Umbilical cord (tissue), 2 donors: ENCODE measurements at places on chromosomes 7 and 10. TPM values are rescaled to one million over a fixed set of nuclear protein-coding genes. Genes with fewer than 3 reads are reported as not detected.

DNA sequence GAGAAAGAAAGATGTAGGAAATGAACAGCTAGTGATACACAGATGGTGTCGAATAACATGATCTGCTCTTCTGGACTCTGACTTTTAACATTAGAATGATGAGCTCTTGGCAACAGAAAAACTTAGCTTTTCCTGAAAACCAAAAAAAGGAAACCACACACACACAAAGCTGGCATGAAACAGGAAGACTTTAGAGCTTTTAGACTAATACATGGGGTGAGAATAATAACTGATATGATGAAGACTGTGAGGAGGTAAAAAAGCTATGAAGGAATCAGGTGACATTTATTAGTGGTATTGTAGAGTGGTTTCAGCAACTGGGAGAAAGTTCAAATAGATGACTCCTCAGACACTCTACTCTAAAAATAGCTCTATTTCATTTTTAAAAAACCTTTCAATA is 491.9 kb downstream of the PARD3 start:
- peak; percentile 21 for DNase-seq

DNA sequence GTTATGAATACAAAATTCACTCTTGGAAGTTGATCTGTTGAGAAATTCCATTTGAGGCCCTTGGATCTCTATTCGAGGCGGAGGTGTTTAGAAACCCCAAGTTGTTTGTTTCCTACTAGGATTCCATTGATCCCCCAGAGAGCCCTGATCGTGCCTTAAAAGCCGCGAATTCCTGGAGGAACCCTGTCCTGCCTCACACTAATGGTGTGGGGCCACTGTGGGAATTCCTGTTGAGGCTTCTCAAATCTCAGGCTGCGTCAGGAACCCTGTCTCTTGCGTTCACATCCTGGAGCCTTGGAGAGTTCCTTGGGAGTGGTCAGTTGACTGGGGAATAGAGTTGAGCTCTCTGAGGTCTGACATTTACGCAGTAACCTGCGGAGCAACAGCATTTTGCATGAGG is 1.2 kb downstream of the CFAP69 start:
- DNase-seq, result no peak

MMP21 gene
- not detected for total RNA-seq

POU6F2 gene
- total RNA-seq, result 2.9 TPM

GRCh38 chr10:82813856-82814255 is 938.9 kb downstream of the NRG3 start:
- DNase-seq, result no peak

DNA sequence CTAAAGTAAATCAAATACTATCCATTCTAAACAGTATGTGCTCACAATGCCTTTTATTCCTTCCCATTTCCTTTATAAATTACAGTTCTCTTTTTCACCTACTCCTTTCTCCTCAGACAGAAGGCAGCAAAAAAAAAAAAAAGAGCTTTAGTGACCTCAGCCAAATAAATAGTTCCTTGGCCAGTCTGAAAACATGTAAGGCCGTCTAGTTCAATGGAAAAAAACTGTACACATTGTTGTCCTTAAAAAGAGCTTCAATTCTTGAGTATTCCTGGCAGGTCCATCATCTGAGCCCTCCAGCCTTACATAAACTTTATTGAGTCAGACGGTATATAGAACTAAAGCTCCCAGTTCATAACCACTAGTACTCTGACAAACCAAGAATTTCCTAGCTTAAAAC is 185.4 kb downstream of the CACNA2D1 start:
- DNase-seq, result no peak

- DNase-seq, result no peak
Observed at GRCh38 chr10:121418126-121418777, 180.0 kb downstream of the FGFR2 start.

CPA1 gene
- total RNA-seq, result 7.0 TPM

DNA sequence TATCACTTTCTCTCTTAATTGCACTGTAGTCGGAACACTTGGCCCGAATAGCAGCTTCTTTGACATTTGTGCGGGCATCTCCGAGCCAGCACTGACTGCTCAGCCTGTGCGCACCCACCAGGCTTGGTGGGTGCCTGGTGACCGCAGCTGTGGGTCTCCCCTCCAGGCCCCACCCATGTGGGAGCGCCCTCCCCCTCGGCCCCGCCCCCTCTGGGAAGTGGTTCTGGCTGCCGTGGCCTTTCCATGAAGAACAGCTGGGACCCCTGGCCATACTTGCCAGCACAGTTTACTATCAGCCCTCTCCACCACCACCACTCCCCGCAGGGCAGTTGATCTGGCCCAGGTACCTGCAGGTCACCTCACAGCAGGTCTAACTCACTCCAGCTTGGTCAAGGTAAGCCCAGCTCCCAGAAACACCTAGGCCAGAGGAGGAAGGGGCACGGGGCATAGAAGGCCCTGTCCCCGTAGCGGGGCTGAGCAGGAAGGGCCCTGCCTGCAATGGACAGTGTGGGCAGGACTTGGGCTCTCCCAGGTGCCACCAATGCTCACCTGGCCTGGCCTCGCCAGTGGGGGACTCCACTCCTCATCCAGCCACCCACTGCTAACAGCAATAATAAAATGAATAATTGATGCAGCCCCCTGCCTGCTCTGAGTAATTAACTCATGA is 5.8 kb downstream of the RASGEF1A start:
- no peak for DNase-seq

IDI2 gene
- total RNA-seq, result 1.9 TPM

DNA sequence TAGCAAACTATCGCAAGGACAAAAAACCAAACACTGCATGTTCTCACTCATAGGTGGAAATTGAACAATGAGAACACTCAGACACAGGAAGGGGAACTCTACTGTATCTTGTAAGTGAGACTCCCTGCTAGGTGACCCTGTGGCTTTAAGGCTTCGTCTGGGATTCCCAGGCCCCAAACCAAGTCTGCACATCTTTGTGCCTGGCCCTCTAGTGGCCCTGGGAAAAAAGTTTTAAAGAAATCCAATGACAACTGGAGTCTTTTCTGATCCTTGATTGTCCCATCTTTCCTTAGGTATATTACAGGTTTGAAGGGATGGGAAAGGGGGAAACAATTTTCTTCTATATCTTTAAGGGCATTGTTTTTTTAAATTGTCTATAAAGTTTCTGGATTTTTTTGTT is 10.6 kb upstream of the LIPM start:
- DNase-seq, result no peak

GRCh38 chr7:10860516-10860915 is 113.2 kb upstream of the PHF14 start:
- DNase-seq, result no peak

- DNase-seq, result no peak
Observed at GRCh38 chr10:16632996-16633395, 111.3 kb upstream of the C1QL3 start.

DNA sequence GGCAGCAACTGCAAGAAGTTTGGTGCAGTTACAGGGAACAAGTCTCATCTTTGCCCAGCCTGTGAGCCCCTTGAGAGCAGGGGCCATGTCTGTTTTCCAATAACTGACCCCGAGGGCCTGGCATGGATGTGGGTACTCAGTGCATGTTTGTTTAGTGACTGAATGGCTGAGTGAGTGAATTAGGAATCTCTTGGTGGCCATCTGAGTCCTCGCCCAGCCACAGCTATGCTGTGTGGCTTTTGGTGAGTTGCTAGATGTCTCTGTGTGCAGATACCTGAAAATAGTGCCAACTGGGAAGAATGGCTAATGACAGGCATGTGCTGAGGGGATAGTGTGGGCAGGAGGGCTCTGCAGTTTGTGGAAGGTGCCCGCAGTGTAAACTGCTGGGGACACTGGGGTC is 54.4 kb upstream of the PCBD1 start:
- DNase-seq, result no peak

DNA sequence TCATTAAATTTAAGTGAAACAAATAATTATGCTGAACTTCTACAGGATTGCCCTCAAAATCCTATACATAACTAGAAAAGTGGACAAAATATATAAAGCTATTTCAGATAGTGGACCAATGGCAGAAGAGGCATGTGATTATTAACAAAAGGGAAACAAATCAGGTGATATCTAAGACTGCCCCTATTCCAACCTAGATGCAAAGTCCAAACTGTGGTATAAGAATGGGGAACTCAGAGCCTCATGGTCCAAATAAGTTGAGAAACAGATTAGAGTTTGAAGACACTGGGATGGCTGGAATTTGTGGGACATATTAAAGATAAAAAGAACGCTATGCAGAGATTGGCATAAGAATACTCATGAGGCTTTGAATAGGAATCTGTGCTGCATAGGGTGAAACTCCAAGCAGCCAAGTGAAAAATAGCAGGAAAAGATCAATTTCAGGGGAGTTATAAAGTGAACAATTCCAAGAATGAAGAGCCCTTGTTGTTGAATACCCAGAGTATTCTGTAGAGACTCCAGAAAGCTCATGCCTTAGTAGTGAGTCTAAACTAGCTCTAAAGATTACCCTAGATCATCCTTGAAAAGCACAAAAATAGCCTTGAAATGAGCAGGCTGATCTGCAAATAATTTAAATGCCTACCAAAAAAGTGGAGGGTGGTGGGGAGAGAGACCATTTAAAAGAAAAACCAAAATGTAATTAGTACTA is 152.4 kb downstream of the IMMP2L start:
- DNase-seq, result peak; percentile 76

CUBN gene
- total RNA-seq, result 1.4 TPM

GRCh38 chr10:132668048-132668394 is 117.9 kb downstream of the NKX6-2 start:
- DNase-seq, result no peak

DNA sequence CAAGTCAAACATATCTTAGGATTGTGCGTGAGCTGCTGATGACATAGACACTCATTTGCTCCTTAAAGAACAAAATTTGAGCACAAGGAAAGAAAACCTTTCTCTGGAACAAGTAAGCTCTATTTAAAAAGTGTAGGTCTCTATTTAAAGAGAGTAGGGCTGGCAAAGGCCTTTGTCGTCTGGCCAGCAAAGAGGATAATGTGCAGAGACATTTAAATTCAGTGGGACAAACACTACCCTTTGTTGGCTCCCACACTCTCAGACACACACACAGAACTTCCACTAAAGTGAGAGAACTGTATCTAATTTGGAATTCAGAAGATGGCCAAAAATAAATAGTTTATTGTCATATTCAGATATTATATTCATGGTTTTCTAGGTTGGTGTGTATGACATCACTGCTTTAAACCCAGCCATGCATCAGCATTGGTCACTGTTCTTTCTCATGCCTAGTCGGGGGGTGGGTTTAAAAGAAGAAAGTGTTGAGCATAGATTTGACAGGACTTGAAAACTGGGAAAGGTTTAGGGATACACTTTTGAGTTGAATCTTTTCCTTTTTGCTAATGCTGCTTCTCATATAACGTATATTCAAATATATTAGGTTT is 49.5 kb upstream of the HDAC9 start:
- DNase-seq, result no peak

DNA sequence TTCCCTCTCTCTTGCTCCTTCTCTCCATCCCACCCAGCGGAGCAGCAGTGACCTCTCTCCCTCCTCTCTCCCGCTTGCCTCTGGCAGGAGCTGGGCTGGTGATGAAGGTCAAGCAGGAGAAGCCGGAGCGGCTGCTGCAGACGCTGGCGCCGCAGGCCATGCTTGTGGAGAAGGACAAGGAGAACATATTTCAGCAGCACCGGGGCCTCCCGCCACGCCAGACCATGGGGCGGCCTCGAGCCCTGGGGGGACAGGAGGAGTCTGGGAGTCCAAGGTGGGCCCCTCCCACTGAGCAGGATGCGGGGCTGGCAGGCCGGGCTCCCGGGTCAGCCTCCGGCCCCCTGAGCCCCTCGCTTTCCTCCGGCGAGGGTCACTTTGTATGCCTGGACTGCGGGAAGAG is 17.3 kb downstream of the ZNF775 start:
- no peak for DNase-seq

- DNase-seq, result no peak
Observed at GRCh38 chr7:108384716-108385483, 71.3 kb downstream of the NRCAM start.

CALHM1 gene
- 0.48 TPM for total RNA-seq

SPDYE3 gene
- total RNA-seq, result 1.2 TPM

GRCh38 chr10:63865210-63865609 is 344.0 kb downstream of the REEP3 start:
- no peak for DNase-seq

GRCh38 chr7:31096198-31096876 is 44.2 kb downstream of the ADCYAP1R1 start:
- no peak for DNase-seq

DNA sequence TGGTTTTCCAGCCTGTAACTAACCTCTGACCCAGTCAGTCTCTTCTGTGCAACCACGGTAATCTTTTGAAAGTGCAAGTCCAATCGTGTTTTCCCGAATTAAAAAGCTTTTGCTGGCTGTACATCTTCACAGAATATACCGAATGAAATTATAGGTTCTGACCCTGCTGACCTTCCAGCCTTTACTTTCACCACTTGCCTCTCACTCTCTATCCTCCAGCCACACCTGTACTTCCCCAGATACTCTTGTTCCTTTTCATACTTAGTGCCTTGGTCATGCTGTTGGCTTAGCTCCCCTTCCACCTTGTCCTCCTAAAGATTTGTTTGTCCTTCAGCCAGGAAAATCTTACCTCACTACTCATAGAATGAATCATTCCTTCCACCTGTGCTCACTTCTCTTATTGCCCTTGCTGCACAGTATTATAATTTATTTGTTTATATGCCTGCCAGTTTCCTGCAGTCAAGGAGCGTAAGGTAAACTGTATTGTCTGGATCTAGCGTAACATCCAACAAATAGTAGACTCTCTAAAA is 2.3 kb upstream of the PNPLA8 start:
- DNase-seq, result no peak

DNA sequence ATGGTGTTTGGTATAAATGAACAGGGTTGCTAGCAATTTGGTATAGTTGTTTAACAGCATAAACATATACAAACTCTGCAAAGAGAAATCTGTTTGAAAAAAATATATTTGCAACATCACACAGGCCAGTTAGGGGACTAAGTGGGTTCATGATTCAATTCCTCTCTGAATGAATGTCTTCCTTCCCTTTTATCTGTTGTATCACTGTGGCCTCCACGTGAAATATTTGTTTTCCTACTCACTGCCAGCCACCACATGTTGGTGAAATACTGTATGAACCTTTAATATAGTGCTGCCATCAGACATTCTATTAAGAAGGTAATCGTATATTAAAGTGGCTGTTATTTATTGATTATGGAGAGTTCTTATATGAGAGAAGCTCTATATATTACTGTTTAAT is 157.0 kb downstream of the ARID5B start:
- DNase-seq, result no peak

ZNF727 gene
- 3.1 TPM for total RNA-seq

- no peak for DNase-seq
Observed at GRCh38 chr7:69603351-69603750, 5.1 kb downstream of the AUTS2 start.

NPFFR1 gene
- 1.2 TPM for total RNA-seq

DNA sequence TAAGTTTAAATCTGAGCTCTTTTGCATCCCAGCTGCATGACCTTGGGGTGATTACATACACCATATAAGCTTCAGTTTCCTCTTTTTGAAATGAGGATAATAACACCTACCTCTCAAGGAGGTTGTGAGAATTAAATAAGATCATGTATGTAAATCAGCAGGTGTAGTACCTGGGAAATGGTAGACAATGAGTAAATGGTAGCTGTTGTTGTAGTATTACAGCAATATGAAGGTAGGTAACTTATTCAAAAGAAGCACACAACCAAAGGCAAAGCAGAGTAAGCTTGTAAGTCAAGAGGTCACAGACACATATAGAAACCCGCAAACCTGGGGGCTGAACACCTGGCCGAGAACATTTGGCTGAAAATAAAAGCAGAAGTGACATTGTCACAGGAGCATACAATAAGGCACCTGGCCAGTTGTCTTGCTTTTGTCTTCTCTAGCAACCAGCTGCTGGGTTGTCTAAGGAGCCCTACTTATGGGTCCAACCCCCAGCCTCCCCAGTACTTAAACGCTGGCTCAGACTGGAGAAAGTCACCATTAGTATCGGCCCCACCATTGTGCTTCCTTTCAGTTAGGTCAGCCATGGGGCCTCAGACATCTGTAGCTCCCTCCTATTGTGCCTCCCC is 203.6 kb upstream of the MKLN1 start:
- DNase-seq, result no peak
